Activated CD4-positive, alpha-beta T cell treated with anti-CD3 and anti-CD28 coated beads for 24 hours (primary cell): ENCODE measurements at places on chromosomes 5 and 9.

GRCh38 chr9:96174371-96174770 is 127.6 kb downstream of the HSD17B3 start:
- DNase-seq = no peak

- no peak for DNase-seq
Measured at GRCh38 chr9:107733523-107733894, 243.9 kb upstream of the KLF4 start.

GRCh38 chr9:84811072-84811750 is 141.7 kb downstream of the NTRK2 start:
- no peak for DNase-seq

- no peak for DNase-seq
Measured at GRCh38 chr9:129027685-129028191, 393 bp downstream of the SH3GLB2 start.

GRCh38 chr9:121639619-121640018 is 11.8 kb upstream of the DAB2IP start:
- DNase-seq = no peak

- DNase-seq = no peak
Measured at GRCh38 chr9:131627648-131628458, 82.5 kb downstream of the PRRT1B start.

DNA sequence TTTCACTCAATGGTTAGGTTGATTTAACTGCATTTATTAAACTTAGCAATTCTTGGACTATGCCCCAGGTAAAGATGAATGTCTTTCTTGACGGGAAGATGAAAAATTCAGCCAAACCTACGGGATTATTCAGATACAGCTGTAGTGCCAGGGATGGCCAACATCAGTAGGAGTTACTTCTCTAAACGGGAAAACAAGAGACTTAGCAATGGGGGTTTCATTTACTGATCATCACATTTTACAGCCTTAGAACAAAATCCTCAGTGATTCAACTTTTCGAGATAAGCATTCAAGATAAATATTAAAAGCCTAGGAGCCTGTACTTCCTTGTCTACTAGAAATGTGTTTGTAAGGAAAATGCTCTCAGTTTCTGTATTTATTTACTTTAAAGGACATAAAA is 46.1 kb downstream of the S1PR3 start:
- DNase-seq = no peak

DNA sequence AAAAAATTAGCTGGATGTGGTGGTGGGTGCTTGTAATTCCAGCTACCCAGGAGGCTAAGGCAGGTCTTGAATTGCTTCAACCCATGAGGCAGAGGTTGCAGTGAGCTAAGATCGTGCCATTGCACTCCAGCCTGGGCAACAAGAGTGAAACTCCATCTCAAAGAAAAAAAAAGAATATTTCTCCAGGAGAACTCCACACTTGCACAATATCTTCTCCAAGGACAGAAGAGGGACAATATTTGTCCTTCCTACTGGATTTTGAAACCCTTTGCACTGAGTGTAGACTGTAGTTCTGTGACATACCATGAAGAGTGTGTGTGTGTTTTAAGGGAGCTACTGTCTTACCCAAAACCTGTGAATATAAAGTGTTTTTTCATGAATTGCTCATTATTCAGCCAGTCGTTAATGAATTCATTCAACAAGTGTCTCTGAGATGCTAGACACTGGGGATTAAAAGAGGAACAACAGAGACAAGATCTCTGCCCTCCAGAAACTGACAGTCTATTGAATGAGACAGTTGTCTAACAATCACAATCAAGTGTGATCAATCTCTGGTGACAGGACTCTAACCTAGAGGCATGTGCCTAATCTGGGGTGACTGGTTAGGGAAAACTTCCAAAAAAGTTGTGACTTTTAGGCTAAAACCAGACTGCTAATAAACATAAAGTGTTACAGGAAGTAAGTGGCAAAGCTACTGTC is 9.8 kb upstream of the UBE2D2 start:
- no peak for DNase-seq

DNA sequence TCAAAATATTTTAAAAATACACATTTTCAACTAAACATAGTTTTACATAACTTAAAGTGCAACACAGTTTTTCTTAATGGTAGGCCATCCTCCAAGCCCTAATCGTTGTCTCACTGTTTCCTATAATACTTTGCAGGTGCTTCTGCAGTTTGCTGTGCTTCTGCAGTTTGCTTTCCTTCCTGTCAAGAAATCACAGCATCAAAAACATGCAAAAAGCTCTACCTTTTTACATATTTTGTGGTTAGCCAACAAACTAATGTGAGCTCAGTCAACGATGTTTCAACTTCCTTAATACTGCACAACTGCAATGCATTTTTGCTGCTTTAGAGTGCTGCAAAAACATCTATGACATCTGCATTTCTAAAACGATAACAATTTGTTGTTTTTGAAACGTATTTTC is 25.2 kb downstream of the EMB start:
- DNase-seq = no peak
